ENCODE measurements at places on chromosomes 6 and 20.

DNA sequence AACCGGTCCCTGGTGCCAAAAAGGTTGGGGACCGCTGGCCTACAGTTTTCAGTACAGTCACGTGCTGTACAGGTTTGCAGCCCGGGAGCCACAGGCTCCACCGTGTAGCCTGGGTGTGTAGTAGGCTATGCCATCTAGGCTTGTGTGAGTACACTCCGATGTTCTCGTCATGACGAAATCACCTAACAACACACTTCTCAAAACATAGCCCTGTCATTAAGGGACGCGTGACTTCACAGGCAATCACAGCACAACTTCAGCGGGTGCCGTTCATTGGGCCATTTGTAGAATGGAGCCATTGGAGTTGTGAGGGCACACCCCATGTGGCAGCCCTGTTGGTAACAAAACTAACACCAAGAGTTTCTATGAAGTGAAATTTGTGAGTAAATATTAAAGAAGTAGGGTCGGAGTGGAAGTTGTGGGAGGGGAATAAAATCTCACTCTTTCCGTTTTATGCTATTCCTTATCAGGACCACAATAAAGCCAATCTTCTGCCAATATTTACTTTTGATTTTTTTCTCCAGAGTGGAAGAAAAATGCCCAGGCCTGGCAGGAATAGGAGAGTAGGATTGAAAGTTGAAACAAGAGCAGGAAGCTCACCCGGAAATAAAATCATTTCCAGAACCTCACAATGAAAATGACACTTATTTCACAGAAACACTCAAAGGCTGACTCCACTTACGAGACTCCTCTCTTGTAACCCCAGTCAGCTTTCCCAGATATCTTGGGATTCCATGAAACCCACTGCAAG is 63.7 kb upstream of the PTPN1 start:
- no peak for DNase-seq

DNA sequence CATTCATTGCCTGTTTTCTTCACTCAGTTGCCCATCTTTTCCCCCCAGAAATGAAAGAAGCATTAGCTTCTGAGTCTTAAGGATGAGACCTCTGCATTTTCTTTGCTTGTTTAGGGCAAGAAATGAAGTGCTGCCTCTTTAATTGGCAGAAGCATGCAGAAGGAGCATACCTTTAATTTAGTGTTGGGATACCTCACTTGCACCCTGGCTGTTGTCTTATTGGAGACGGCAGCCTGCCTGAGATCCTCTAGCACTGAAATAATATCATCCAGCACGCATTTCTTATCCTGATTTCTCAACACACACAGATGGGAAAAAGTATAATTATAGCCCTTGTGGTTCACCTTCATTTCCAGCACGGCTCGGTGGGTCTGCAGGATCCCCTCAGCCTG is 43.1 kb downstream of the PTCHD4 start:
- no peak for DNase-seq

DNA sequence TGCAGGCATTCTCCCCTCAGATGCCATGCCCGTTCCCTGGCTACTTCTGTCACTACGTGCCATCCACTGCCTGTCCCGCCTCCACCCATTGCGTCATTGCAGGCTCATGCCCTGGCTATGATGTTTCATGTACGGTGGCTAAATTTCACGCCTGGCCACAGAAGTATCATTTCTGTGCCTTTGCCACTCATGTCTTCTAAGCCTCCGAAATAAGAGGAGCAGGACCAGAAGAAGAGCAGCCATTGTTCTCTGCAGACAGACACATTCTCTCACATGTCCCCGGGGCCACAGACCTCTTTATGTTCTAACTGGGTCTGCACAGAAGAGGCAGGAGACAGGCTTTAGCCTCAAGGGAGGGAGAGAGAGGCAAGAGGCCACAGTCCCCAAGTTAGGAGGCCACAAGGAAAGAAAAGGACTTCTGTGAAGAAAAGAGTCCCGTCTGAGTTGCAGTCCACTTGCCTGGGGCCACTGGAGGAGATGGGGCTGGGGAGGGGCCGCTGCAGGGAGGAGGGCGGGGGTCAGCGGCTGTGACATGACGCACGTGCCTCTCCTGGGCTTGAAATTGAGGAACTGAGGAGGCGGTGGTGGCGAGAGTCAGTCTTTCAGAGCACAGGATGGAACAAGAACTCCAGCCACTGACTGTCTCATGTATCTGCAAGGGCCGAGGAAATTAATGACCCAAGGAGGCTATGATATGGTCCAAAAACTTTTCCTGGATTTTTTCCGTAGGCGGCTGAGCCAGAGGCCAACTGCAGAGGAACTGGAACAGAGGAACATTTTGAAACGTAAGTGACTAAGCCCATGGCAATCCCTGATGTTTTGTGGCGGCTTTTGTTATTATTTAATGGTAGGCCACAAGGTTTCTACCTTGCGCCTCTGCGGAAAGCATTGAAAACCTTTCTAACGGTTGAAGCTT is 55.9 kb downstream of the TBC1D7 start:
- no peak for DNase-seq

DNA sequence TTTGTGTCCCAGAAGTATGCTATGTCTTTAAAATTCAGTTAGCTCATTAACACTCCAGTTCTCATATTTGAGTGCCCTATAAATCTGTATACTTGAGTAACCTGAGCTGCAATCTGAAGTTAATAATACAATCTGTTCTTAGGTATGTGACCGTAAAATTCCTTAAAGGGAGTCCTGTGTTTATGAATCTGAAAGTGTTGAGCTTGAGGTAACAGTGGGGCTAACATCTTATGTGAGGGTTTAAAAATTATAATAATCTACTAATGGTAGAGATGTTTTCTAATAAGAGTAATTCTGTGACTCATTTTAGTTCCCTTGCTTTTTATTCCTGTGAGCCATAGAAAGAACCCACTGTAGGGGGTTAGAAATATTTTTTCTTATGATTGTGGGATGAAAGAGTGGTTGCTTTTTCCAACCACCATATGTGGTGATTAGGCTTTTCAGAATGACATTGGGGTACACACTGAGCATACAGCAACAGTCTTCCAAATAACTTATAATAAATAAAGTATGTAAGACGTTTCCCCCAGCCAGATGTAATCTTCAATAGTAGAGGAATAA is 121.2 kb downstream of the BCKDHB start:
- DNase-seq, result no peak

DNA sequence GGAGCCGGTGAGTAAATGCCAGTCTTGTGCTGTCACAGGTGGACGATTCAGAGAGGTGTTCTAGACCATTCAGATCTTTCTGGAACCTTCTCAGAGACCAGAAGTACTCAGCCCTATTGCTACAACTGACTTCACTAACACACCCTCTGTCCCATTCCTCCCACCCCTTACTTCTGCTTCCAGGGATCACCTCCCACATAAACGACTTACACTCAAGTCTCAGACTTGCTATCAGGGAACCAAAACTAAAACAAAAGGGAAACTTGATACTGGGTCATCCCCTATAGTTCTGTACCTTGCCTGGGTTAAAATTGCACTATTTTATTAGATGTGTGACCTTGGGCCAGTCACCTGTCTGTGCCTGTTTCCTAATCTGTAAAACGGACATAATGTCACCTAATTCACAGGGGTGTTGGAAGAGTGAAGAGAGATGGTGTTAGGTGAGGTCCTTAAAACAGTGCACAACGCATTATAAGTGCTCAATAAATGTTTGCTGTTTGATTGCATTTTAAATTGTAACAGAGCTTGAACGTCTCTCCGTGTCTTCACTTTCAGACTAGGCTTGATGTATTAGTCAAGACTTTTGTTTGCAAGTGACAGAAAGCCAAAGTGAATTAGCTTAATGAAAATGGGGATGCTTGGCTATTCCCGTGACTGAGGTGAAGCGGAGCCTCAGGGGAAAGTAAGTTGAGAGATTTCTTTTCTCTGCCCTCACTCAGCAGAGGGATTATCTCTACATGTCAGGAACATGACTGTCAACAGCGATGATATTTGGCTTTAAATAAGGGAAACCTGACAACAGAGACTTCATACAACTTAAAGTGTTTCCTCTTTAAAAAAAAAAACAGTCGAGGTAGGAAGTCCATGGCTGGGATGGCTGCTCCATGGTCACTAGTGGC is 3.0 kb upstream of the SRXN1 start:
- no peak for DNase-seq

- DNase-seq, result no peak
Measured at GRCh38 chr6:6906570-6907213, 201.1 kb upstream of the RREB1 start.

GRCh38 chr6:53041356-53041755 is 23.8 kb upstream of the FBXO9 start:
- DNase-seq, result no peak
